Activated CD4-positive, alpha-beta T cell treated with anti-CD3 and anti-CD28 coated beads, Interleukin-2, amount 50 U/mL, for 16 hours (primary cell): ENCODE measurements at places on chromosomes 3 and 15.

GRCh38 chr3:130934442-130935089 lies 40.7 kb downstream of the ATP2C1 start:
- no peak for DNase-seq

DNA sequence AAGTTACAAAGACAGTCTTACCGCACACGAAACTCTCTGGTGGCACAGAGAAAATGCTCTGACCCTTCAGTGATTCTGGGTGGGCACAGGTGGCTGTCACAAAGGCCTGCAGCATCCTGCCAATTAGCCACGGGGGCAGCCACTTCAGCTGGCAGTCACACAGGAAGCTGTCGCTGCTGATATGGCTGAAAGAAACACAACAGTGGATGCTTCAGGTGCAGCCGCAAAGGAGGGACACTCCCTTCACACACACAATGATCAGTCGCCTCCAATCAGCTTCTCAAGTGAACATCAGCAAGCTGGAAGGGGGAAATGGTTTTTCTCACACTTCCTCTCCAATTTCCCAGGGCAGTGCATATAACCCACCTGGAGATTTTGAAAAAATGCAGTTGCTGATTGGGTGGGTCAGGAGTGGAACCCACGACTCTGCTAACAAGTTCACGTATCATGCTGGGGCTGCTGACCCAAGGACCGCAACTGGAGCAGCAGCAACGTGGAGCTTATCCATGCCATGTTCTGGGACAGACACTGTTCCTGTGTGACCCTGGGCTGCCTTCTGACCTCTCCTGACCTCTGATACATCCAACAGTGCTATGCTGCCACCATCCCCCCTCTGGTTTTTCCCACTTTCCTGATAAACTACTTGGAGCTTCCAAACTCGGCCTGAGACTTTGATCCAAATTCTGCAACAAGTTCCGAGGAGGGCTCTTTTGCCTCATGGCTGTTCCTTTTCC lies 106.6 kb downstream of the LRIG1 start:
- peak; percentile 35 for DNase-seq

DNA sequence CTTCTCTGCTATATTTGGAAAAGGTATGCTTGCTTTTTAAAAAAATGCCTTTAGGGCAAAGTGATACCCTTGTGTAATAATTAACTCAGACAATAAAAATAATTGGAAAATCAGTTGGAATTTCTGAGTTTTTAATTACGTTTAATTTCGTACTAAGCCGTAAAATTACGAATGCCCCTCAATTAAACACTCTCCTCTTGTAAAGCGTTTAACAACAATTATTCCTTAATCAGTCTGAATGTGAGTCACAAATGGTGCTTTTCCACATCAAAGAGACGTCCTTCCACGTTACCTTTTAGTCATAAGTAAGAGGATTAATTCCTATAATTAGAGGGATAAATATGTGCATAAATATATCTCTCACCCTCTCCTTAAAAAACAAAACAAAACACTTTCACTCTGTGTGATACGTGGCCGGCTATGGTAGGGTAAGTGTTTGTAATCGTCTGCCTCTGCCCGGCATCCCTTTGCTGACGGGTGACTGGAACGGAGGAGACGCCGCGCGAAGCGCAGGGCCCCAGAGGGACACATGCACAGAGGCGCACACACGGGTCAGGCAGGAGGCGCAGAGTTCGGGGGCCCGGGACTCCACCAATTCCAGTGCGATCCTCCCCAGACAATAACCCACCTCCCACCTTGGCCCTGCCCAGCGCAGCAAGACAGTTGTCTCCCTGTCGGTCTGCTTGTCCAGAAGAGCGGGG lies 9.7 kb upstream of the MEIS2 start:
- no peak for DNase-seq

DNA sequence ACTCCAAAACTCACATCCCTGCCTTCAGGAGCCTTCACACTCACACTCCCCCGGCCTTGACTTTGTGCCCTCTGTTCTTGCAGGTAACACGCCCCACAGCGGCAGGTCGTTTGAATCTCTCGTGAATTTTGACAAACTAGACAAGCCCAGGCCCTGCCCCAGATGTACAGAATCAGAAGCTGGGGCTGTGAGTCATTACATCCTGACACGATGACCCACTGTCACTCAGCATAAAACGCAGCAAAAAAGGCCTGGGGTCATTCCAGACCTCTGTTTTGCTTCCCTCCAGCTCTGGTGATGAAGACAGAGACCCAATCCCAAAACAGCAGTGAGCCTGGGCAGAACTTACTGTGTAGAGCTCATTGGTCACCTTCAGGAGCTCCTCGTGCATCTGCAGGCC lies 116.4 kb upstream of the RAD18 start:
- DNase-seq, result no peak

- no peak for DNase-seq
Measured at GRCh38 chr3:12797124-12797891, 828 bp downstream of the CAND2 start.

DNA sequence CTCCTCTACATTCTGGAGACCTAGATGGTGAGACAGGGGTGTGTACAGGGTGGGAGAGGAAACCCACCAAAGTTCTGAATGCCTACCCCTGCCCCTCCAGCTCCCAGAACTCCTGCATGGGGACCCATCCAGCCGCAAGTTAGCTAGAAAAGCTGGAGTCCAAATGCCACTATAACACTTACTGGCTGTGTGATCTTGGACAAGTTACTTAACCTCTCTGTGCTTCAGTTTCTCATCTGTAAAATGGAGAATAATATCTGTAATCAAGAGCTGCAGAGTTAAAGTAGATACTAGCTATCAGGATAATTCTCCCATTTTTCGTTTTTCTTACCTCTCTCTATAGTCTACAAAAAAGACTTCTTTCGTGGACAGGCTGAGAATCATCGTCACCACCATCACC lies 63.4 kb downstream of the ADCY5 start:
- no peak for DNase-seq

- DNase-seq, result no peak
Measured at GRCh38 chr3:17122758-17123157, 238.0 kb downstream of the PLCL2 start.

GRCh38 chr3:32842531-32842931 lies 24.7 kb downstream of the TRIM71 start:
- no peak for DNase-seq

- DNase-seq, result no peak
Measured at GRCh38 chr3:81749265-81749664, 12.2 kb downstream of the GBE1 start.

- DNase-seq, result peak; percentile 51
Measured at GRCh38 chr15:40470423-40471104, at the start of gene CHST14. CHST14 (plus strand) TSS chr15:40470984; CDS start chr15:40471214, 230 bp downstream.

- no peak for DNase-seq
Measured at GRCh38 chr3:124261306-124261705, 269.4 kb upstream of the ROPN1 start.

GRCh38 chr3:107382631-107383030 lies 5.4 kb downstream of the CCDC54 start:
- no peak for DNase-seq

DNA sequence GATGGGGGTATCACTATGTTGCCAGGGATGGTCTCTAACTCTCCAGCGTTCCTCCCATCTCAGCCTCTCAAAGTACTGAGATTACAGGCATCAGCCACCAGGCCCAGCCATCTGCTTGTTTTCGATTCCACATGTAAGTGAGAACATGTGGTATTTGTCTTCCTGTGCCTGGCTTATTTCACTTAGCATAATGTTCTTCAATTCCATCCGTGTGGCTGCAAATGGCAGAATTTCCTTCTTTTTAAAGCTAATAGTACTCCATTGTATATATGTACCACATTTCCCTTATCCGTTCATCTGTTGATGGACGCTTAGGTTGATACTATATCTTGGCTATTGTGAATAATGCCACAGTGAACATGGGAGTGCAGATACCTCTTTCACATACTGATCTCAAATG lies 70.6 kb downstream of the ASB7 start:
- DNase-seq, result no peak

DNA sequence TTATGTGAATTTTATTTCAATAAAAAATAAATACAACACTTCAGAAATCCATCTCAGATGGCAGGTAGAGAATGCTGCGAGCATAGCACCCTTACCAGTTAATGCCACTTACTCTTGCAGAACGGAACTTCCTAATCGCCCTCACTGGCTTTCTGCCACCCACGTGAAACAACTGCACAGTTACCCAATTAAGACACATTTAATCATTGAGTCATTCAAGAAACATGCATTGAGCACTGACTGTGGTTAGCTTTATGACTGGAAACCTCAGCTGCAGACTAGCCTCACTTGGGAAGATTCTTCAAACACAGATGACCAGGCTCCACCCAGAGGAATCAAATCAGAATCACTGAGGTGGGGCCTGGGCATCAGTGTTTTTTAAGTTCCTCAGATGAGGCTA lies 5.6 kb upstream of the MFGE8 start:
- DNase-seq, result peak; percentile 93

DNA sequence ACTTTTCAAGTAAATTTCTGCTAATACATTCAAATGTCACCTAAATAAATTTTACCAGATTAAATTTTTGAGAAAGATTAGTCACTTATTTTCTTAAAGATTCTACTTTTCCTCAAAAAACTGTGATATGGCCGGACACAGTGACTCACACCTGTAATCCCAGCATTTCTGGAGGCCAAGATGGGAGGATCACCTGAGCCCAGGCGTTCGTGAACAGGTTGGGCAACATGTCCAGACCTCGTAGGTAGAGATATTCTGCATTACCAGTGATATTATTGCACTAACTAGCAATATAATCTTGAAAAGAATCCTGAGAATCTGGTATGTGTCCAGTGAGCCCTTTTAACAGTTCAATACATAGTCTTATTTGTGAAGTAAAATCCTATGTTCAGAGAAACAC lies 61.7 kb downstream of the CBLB start:
- no peak for DNase-seq

GRCh38 chr3:30775040-30775439 lies 119.4 kb downstream of the GADL1 start:
- no peak for DNase-seq

- DNase-seq, result no peak
Measured at GRCh38 chr15:21268436-21268940, 171.8 kb downstream of the POTEB3 start.
